Brain pericyte (primary cell): ENCODE measurements at places on chromosomes 1 and 21.

GRCh38 chr1:223259462-223259861 lies 104.5 kb downstream of the SUSD4 start:
- no peak for DNase-seq

DNA sequence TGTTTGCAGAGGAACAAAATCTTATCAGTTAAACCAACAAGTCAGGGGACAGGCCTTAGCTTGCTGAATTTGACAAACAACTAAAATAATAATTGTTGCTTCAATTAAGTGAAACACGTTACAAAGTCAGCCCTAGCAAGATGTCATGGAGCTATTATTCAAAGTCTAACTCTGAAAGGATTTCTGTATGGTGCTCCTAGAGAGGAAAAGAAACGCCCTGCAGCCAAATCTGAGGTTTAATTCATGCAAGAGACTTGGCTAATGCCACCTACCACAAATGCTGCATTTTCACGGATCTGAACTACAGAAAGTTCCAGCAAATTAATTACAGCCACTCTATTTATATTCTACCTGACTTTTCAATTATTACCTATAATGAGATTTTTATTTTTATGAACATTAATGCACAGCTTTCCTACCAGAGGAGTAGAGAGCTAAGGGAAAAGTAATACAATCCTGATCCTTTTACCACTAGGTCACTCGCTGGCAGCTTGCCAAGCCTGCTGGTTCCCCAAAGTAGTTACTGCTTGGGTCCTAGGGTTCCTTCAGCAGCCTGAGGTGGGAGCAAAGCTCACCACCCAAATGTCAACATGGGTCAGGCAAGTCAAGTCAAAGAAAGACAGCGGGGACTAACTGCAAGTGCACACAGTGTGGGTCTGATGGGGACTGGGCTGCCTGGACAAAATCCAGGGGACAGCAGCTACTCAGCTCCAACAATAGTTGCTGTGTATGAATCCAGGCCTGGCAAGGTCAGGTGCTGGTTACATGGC lies 8.5 kb downstream of the COLGALT2 start:
- DNase-seq: no peak

- no peak for DNase-seq
Observed at GRCh38 chr1:31335007-31335406, 37.9 kb downstream of the FABP3 start.

DNA sequence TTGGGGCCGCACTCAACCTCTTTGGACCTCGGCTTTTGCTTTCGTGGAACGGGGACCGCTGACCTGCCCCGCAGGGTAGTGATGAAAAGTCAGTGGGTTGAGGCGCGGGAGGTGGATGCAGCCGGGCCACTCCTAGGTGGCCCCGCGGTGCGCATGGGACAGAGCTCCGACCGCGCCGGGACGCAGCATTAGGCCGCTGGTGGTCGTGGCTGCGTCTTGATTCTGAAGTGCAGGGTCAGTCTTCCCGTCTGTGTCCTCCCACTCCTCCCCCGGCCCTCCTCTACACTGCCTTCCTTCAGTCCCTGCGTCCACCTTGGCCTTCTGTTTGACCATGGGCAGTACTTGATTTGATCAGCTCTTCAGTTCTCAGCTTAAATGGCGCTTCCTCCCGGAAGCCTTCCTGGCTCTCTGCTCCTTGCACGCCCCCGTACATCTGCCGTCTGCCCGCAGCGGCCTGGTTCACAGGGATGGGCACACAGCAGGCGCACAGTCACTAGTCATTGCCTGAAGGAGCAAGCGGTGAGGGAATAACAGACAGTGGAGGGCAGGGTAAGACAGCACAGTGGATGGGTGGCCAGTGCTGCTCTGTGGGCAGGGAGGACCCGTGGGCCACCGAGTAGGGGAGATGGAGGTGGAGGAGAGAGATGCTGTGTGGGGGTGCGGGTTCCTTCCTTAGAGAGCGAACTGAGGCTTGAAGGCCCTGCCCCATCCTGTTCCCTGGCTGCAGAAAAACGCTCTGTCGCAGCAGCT lies 633 bp downstream of the THEMIS2 start:
- DNase-seq: no peak

GRCh38 chr1:245294020-245294419 lies 139.2 kb downstream of the KIF26B start:
- no peak for DNase-seq
